NCI-H2029 treated with DMSO at 0.1 percent for 48 hours (cell line): ENCODE measurements at places on chromosomes 1 and 21.

- DNase-seq: no peak
Measured at GRCh38 chr1:67723620-67724019, 38.6 kb downstream of the GADD45A start.

DNA sequence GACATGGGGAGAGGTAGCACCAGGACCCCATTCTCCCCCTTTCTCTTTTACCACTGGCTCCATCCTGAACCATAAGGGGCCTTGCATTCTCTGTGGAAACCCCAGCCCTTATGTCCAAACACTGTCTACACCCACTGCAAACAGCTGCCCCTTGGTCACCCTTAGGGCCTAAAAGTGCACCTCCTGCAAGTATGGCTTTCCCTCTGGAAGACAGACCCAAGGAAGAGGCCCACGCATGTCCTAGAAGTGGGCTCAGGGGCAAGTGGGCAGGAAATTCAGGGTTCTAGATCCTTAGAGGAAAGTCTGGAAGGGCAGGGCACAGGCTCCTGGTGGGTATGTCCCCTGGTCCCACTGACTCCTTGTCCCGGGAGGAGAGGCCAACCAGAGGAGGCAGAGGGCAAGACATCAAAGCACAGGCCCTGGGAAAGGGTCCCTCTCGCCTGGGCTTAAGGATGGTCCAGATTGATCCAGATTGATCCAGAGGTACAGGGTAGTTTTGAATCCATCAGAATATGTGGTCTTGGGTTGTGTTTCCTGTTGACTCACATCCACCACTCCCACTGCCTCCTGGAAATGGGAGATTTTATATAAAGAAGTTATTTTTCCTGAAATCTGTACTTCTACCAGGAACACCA lies 150.9 kb downstream of the GRIK3 start:
- DNase-seq: no peak

DNA sequence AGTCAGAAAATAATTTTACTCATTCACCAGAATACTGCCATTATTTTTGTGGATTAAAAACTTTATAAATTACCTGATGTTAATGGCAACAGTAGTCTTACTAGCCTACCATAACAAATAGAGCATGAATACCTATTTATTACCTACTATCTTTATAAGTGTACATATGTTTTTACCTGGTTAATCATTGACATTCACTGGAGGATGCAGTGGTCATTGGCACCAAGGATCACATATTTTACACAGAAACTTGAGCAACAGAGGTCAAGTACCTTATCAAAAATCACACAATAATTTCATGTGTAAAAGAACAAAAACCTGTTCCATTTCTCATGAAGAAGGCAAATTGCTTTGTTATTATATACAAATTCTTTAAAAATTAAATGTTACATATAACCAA lies 1284.9 kb upstream of the NCAM2 start:
- DNase-seq: no peak

DNA sequence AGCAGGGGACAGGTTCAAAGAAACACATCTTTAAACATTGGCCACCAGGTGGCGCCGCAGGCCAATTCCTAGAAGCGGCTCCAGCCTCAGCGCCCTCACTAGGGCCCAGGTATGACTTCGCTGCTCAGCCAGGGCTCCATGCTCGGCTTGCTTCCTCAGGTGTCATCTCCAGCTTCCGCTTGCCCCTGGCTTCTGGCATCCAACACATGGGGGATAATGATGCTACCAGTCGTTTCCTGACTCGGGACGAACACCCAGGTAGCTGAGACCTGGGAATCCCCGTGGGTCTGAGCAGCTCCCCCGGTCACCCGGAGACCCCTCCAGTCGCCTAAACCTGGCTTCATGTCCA lies 8.5 kb upstream of the MEX3A start:
- peak; percentile 29 for DNase-seq

DNA sequence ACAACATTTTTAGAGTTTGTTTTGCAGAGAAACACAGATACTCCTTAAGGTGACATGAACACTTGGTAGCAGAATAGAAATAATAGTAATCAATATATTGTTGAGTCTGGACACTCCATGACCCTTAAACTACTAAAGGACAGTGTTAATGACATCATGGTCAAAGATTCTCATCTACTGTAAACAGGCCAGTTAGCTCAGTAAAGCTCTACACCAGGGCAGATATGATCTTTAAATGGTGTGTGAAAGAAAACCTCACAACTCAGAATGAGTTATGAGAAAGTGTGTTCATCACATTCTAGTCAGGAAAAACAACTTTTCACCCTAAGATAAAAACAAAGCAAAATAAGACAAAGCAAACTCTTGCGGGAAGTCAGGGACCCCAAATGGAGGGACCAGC lies 58.1 kb upstream of the ADAMTS5 start:
- DNase-seq: no peak

- DNase-seq: no peak
Measured at GRCh38 chr1:90044346-90044745, 49.4 kb downstream of the ZNF326 start.

DNA sequence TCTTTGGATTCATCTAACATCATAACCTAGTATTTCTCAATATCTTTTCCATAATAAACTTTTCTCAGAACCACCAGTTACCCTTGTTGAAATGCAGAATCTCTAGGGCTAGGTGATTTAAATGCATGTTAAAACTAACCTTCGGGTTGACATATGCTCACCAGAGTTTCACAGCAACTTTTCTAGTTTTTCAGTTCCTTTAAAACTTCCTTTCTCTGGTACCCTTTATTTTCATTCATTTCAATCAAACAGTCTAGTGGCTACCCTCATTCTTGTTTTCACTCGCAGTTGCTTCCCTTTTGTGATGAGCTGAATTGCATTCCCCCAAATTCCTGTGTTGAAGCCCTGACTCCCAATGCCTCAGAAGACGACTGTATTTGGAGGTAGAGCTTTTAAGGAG lies 712.8 kb upstream of the CHRM3 start:
- DNase-seq: no peak

DNA sequence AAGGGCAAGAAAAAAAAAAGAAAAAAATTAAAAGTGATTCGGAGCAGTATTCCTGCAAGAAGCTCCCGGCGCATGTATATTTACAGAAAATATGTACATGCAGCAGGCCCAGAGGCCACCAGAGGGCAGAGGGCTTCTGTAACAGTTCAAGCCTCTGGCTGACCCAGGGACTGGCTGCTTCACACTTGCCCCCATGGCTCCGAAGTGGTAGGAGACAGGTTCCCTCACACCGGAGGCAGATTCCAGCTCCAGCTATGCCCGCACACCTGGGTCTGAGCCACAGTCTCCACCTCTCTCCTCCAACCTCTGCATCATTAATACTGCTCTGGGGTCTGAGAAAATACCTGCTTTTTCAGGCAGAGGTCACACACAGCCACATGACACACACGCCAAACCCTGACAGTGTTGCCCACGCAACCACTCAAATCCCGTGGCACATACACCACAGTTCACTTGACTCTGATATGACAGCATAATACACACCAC lies 2.2 kb upstream of the ARHGAP30 start:
- DNase-seq: no peak

GRCh38 chr1:99207216-99207615 lies 57.1 kb upstream of the PLPPR4 start:
- no peak for DNase-seq

- DNase-seq: no peak
Measured at GRCh38 chr21:42385619-42386018, 10.2 kb downstream of the TMPRSS3 start.

- no peak for DNase-seq
Measured at GRCh38 chr1:206668874-206669410, 15.8 kb upstream of the MAPKAPK2 start.

DNA sequence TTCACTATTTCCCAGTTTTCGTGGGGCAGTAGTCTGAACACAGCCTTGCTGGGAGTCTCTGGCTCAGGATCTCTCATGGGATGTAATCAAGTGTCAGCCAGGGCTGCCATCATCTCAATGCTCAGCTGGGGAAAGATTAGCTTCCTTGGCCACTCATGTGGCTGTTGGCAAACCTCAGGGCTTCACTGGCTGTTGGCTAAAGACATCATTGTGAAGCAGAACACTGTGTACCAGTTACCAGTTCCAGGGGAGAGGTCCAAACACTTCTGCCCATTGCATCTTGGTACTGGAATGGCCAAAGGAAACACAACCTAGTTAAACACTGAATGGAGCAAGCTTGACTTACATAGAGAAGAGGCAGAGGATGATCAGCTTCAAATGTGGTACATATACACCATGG lies 33.7 kb downstream of the AADACL4 start:
- DNase-seq: no peak

- no peak for DNase-seq
Measured at GRCh38 chr1:221776495-221777301, 34.8 kb upstream of the DUSP10 start.

- peak; percentile 10 for DNase-seq
Measured at GRCh38 chr1:204286315-204286714, 72.5 kb upstream of the GOLT1A start.

DNA sequence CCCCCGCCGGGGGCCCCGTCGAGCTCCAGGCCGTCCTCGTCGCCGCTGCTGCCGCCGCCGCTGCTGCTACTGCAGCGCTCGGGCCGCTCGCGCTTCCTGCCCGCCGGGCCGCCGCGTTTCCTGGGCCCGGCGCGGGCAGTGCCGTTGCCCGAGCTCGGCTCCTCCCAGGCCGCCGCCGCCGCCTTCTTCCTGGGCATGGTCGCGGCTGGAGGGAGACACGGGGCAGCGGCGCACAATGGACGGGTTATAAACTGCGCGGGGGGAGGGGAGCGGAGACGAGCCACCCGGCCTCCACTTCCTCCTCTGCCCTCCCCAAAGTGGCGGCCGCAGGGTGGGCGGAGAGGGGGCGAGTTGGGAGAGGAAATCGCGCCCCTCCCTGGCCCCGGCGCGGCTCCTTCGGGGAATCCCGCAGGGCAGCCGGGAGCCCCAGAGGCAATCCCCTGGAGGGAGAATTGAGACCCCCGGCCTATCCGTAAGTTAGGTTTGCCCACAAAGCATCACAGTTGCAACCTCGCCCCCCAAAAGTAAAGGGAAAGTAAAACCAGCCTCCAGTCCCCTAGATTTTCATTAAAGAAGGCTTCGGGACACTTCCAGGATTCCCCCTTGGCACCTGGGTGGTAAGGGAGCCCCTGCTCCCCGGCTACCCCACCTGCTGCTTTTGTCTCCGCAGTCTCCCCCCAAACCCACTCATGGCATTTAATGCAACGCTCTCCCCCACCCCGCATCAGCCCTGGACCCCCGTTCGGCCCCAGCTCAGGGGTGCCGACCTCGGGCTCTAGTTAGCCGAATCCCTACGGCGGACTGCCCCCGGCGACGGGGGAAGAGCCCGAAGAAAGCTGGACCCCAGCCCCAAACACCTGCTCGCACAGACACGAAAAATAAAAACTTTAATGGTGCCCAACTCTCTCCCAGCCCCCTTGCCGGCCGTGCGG lies 893 bp downstream of the RCC2 start:
- peak; percentile 10 for DNase-seq

GRCh38 chr21:36508948-36509347 lies 29.0 kb upstream of the CLDN14 start:
- DNase-seq: peak; percentile 87

- no peak for DNase-seq
Measured at GRCh38 chr1:244174922-244175521, 123.9 kb downstream of the ZBTB18 start.

DNA sequence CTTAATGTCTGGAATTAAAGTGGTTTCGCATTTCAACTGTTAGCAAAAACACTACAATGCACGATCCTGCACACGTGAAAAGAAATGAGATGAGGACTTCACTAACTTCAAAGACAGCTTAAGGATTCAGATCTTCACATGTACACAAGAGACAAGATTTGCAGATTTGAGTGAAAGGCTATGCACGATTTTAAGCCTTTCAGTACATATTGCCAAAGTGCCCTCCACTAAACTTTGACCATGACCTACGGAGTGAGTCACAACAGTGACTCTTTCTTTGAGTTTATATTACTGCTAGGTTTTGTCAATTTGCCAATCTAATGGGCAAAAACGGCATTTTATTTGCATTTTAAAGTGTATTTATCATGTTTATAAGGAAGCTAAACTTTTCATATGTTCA lies 41.2 kb upstream of the CR1L start:
- no peak for DNase-seq

GRCh38 chr21:26049803-26050202 lies 120.8 kb downstream of the APP start:
- DNase-seq: no peak

DNA sequence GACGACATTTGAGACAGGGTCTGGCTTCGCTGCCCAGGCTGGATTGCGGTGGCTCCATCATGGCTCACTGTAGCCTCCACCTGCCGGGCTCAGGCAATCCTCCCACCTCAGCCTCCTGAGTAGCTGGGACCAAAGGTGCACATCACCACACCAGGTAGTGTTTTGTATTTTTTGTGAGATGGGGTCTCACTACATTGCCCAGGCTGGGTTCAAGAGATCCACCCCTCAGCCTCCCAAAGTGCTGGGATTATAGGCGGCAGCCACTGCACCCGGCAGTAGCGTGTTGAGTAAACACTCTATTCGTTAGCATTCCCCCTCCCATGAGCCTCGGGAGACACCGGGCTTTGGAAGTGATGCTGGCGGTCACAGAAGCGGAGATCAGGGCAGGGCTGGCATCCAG lies 6.8 kb upstream of the C1QTNF12 start:
- no peak for DNase-seq

- DNase-seq: no peak
Measured at GRCh38 chr1:11729498-11730428, 6.2 kb upstream of the AGTRAP start.

DNA sequence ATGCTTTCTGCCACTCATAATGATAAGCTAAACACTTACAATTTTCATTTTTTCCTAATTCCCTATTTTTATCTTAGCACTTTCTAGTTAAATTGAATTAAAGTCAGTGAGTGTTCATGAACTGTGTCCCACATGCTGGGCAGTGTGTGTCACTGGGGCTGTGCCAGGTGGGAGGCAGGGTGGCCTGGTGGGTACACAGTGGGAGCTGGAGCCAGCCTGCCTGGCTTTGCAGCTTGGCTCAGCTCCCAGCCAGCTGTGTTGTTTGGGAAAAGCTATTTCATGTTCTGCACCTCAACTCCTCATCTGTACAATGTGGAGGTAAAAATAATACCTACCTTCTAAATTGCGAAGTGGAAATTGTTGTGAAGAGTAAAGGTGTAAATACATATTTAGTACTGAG lies 238.4 kb downstream of the PLA2G4A start:
- no peak for DNase-seq

GRCh38 chr1:119327450-119328155 lies 41.0 kb upstream of the HAO2 start:
- DNase-seq: no peak

DNA sequence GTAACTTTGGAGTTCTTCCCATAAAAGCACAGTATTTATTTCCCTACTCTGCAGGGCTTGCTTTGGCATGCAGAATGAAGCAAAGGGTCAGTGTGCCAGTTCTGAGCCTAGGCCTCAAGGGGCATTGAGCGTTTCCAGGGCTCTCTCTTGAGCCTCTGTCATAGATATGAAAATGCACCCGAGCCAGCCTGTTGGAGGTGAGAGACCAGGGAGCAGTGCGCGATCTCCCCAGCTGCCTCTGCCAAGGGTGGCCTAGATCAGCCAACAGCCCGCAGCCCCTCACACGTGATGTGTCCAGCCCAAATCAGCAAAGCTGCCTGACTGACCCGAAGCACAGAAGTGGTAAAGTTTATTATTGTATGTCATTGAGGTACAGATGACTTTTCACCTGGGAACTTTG lies 63.7 kb downstream of the TENT5C start:
- no peak for DNase-seq

GRCh38 chr1:200433586-200433985 lies 23.8 kb upstream of the ZNF281 start:
- no peak for DNase-seq
